ENCODE measurements at places on chromosomes 7 and 10. TPM values are rescaled to one million over a fixed set of nuclear protein-coding genes. Genes with fewer than 3 reads are reported as not detected.
A peak's percentile ranks its signal among the peaks of the same experiment; 100 is the strongest.

GRCh38 chr10:68668231-68668630, 52.8 kb upstream of the CCAR1 start:
- H3K27me3 ChIP-seq: no peaks in the 10 kb centered on the region
- DNase-seq: no peak
- H3K4me3 ChIP-seq: no peak overlapping the region
- H3K36me3 ChIP-seq: no peaks in the 10 kb centered on the region

DNA sequence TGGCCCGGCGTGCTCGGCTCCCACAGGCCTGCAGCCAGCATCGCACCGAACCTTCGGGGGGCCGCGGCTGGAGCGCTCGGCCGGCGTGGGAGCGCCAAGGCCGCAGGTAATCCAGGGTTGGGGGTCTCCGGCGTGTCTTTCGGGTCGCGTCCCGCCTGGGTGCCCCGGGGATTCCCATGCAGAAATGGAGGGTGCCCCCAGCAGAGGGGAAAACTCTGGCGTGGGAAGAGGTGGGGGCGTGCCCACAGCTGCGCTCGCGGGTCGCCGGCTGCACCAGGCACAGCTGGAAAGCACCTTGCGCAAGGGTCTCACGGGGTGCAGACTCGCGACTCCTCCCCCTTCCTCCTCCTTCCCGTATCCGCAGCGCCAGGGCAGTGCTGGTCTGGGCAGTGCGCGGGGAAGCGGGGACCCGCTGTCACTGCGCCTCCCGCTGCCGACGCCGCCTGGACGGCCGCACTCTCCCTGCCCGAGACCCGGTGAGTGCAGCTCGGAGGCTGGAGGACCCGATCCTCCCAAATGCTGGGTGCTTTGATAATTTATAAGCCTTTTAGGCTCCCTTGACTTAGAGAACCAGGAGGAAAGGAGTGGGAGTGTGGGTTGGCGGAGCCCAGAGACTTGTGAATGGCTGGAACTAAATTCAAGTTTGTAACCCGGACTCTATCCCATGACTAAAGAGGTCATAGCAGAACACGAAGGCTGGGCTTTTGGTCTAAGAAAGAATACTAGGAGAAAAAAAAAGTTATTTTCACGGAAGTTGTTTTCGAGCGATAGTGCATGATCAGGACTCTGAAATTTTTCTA, 489 bp downstream of the MAP3K8 start:
- H3K27me3 ChIP-seq: no peaks in the 10 kb centered on the region
- peaks cover 26% of the 10 kb centered on the region for H3K36me3 ChIP-seq
- H3K4me3 ChIP-seq: peak overlapping the region; percentile 76

GRCh38 chr10:30466445-30466844, 32.5 kb downstream of the MAP3K8 start:
- DNase-seq: no peak
- H3K36me3 ChIP-seq: peaks cover 14% of the 10 kb centered on the region
- H3K4me1 ChIP-seq: no peaks in the 10 kb centered on the region
- H3K4me3 ChIP-seq: no peak overlapping the region

DNA sequence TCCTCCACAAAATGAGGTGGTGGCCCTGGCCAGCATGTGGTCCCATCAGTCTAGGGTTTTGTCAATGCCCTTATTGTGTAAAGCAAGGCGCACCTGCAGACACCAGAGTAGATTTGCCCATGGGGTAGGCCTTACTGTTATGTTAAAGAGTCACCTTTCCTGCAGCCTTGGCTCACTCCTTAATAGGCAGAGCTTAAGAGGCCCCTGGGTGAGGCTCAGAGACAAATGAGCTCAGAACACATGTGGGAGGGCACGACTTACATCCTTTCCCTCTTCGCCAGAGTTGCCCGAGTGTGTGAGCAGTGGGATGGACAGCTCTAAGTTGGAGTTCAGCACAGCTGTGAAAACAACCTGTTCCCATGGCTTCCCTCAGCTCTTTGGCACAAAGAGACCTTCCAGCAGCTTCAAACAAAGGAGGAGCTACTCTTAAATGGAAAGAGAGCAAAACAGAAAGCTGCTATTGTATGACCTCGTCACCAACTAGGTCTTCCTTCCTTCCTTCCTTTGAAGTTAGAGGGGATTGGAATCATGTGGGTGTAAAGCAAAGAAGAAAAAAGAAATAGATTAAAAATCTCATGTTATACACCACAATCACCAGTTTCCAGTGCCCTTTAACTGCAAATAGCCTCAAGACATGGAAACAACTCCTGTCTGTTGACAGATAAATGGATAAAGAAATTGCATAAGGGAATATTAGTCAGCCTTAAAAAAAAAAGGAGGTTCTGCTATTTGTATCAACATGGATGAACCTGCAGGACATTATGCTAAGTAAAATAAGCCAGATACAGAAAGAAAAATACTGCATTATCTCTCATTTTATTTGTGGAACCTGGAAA, 11.9 kb upstream of the XPNPEP1 start:
- H3K4me3 ChIP-seq: no peak overlapping the region
- H3K27me3 ChIP-seq: no peaks in the 10 kb centered on the region
- no peak for DNase-seq
- H3K4me1 ChIP-seq: peaks cover 19% of the 10 kb centered on the region
- H3K27ac ChIP-seq: peak overlapping the region; percentile 26
- H3K36me3 ChIP-seq: no peaks in the 10 kb centered on the region

- H3K27ac ChIP-seq: no peak overlapping the region
- no peaks in the 10 kb centered on the region for H3K36me3 ChIP-seq
- H3K4me1 ChIP-seq: no peaks in the 10 kb centered on the region
- DNase-seq: no peak
- H3K27me3 ChIP-seq: no peaks in the 10 kb centered on the region
Observed at GRCh38 chr10:69677985-69678654, 48.1 kb downstream of the FAM241B start.

DNA sequence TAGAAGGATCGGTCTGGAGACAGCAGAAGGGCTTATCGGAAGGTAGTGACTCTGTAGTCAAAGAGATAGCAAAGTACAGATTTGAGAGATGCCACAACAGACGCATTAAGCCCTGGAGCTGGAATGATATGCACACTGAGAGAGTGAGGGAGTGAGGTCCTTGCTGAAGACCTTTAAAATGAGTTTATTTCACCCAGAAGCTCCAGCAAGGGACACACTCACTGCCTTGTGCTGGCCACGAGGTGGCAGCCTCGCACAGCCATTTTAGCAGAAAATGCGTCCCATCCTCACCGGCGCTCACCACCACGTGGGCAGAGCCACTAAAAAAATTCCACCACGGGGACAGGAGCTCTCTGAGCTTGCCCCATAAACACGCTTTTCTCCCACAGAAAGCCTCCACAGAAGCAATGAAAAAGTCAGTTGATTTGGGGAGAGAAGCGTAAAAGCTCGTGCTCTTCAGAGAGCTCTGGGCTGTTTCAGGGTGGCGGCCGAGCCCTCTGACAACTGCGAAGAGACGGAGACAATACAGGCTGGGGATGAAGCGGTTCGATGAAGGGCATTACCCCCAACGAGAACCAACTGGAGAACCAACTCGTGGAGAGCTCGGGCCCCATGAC, 163.0 kb upstream of the KLF14 start:
- no peak overlapping the region for H3K4me3 ChIP-seq
- H3K27me3 ChIP-seq: no peaks in the 10 kb centered on the region
- DNase-seq: peak; percentile 82

GRCh38 chr7:28144266-28144665, 36.3 kb downstream of the JAZF1 start:
- no peak overlapping the region for H3K27ac ChIP-seq
- H3K27me3 ChIP-seq: no peaks in the 10 kb centered on the region
- H3K36me3 ChIP-seq: no peaks in the 10 kb centered on the region
- no peak overlapping the region for H3K4me3 ChIP-seq
- DNase-seq: no peak

DNA sequence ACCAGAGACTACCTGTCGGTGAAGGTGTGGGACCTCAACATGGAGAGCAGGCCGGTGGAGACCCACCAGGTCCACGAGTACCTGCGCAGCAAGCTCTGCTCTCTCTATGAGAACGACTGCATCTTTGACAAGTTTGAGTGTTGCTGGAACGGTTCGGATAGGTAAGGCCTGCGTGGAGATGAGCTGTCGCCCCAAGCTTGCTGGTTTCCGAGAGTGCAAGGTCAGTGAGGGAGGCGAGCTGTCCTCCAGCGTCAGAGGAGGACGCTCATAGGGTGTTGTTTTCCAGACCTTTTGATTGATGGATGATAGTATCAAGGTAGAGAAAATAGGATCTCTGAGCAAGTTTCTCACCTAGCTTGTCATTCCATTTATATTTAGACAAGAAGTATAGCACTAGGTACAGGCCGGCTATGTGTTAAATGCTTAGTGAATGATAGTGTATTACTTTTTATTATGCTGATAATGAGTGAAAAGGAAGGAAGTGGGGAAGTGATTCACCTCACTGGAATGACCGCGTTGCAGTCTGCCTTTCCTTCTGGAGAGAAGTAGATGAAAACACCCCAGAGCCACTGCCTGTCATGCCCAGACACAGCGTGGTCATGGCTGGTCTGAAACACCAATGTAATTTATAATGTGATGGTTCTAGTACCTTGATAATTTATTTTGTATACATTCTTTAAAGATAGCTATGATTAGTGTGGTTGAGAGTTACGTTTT, 33.9 kb downstream of the BNIP3 start:
- no peaks in the 10 kb centered on the region for H3K4me1 ChIP-seq
- H3K27ac ChIP-seq: no peak overlapping the region
- no peak for DNase-seq

DNA sequence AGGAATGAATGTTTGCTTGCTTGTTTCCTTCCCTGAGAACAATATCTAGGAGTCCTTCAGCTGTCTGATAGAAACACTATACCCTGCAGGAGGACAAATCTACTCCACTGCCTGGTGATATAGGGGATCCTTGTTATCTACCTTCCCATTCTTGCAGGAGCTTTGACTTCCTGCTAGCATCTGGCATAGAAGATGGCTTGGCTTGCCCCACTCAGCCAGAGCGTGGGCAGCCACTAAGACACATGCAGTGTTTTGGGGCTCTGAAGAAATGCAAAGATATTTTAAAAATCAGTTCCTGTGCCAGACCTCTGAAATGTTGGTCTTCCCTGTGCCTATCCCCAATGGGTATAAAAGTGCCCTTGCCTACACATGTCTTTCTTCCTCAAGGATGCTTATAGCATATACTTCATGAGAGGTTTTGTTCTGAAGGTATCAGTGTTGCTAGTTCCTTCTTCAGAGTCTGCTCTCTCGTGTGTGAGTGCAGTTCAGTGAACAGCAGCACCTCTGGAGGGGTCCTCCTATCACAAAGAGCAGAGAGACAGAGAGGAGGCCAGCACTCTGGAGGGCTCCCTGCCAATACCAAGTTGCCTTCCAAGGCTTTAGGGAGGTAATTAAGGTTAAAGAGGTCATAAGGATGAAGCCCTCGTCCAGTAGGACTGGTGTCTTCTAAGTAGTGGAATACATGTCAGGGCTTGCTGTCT, 149.1 kb upstream of the CALCR start:
- no peak overlapping the region for H3K27ac ChIP-seq
- no peaks in the 10 kb centered on the region for H3K36me3 ChIP-seq
- no peak overlapping the region for H3K4me3 ChIP-seq
- DNase-seq: no peak
- H3K27me3 ChIP-seq: no peaks in the 10 kb centered on the region

DNA sequence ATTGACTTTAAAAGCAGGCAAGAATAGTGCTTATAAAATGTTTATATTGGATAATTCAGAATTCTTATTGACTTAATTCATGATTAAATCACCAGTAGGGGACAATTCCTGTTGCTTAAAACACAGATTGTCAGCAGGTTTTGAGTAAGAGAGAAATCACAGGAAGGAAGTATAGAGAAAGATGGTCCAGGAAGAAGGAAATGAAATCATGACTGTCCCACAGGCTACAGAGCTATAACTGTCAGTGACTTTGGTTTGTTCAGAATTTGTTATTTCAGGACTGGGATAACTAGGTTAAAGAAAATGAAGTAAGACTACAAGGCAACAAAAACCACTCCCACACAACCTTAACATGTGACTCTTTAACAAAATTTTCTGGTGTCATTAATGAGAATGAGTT, 6.8 kb downstream of the GNGT1 start:
- no peak overlapping the region for H3K4me3 ChIP-seq
- no peaks in the 10 kb centered on the region for H3K27me3 ChIP-seq
- DNase-seq: no peak
- peaks cover 4% of the 10 kb centered on the region for H3K4me1 ChIP-seq

DNA sequence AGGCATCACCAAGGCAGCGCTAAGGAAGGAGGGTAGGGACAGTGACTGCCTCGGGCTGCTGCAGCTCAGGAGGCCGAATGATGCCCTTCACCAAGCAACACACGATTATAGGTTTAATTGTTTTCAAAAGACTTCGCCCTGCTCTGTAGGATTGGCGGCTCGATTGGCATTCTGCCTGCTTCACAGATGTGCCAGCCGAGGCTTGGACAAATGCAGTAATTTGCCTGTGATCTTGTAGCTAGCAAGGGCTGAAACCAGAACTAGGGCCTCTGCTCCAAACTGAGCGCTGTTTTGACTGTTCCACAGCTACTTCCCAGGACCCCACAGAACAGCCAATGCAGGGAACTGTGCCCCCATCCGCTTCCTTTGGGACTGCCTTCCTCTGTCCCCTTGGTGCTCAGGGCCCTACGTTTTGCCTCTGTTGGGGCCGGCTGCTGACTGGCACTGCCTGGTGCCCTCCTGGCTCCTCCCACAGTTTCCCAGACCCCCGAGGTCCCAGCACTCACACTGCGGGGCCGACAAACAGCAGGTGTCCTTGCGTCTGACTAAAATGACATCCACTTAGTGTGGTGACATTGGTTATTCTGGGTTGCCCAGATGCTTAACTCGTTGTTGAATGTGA, 62.6 kb upstream of the EN2 start:
- H3K36me3 ChIP-seq: no peaks in the 10 kb centered on the region
- H3K27ac ChIP-seq: no peak overlapping the region
- H3K27me3 ChIP-seq: peaks cover 10% of the 10 kb centered on the region
- H3K4me1 ChIP-seq: no peaks in the 10 kb centered on the region

- H3K4me3 ChIP-seq: no peak overlapping the region
- DNase-seq: no peak
- peaks cover 9% of the 10 kb centered on the region for H3K4me1 ChIP-seq
Observed at GRCh38 chr7:47715631-47716068, 133.7 kb upstream of the TNS3 start.

- peak overlapping the region; percentile 59 for H3K4me3 ChIP-seq
- H3K4me1 ChIP-seq: peaks cover 4% of the 10 kb centered on the region
- peaks cover 37% of the 10 kb centered on the region for H3K36me3 ChIP-seq
Observed at GRCh38 chr7:44105832-44106231, 1.7 kb downstream of the AEBP1 start.

- DNase-seq: no peak
- no peaks in the 10 kb centered on the region for H3K36me3 ChIP-seq
- H3K27ac ChIP-seq: no peak overlapping the region
Observed at GRCh38 chr10:132914732-132915131, 27.6 kb downstream of the CFAP46 start.

- H3K4me3 ChIP-seq: no peak overlapping the region
- no peak for DNase-seq
- peaks cover 12% of the 10 kb centered on the region for H3K36me3 ChIP-seq
- no peaks in the 10 kb centered on the region for H3K4me1 ChIP-seq
- no peaks in the 10 kb centered on the region for H3K27me3 ChIP-seq
Observed at GRCh38 chr7:30831936-30832335, 60.7 kb downstream of the MINDY4 start.

GRCh38 chr7:87512906-87513305, 37.4 kb upstream of the ABCB4 start:
- no peaks in the 10 kb centered on the region for H3K27me3 ChIP-seq

Gene FAM180A
- total RNA-seq: 3.0 TPM

Gene PTPN20
- 4.0 TPM for total RNA-seq

Gene IDI2
- total RNA-seq: not detected

Gene SFRP4
- 4.8 TPM for total RNA-seq

Gene MYO1G
- 36.3 TPM for total RNA-seq

Gene C7orf57
- 1.6 TPM for total RNA-seq

Gene AGAP5
- 9.1 TPM for total RNA-seq

Gene UBE2D4
- total RNA-seq: 21.3 TPM
